ENCODE measurements at places on chromosomes 7 and 10.
A peak's percentile ranks its signal among the peaks of the same experiment; 100 is the strongest.

GRCh38 chr10:50516171-50516570, 107.6 kb downstream of the SGMS1 start:
- no peaks in the 10 kb centered on the region for H3K27me3 ChIP-seq
- no peak overlapping the region for H3K27ac ChIP-seq
- no peaks in the 10 kb centered on the region for H3K4me1 ChIP-seq
- H3K36me3 ChIP-seq: no peaks in the 10 kb centered on the region
- no peak for DNase-seq

DNA sequence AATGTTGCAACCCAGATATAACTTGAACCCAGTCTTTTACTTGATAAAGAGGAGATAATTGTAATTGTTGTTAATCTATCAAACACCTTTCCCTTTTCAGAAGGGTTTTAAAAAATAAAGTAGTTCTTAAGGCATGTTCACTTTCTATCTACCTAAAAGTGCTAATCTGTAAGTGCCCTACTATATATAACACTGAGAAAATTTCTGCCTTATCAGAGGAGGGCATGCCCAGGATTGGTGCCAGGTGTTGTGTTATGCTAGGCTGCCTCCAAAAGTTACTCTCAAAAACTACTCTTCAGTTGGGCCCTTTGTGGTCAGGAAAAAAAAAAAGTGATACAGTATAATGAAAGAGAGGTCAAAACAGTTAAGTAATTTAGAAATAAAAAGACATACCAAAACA, 36.3 kb downstream of the SMNDC1 start:
- H3K27me3 ChIP-seq: no peaks in the 10 kb centered on the region
- H3K27ac ChIP-seq: peak overlapping the region; percentile 71
- DNase-seq: no peak
- no peaks in the 10 kb centered on the region for H3K36me3 ChIP-seq
- H3K4me3 ChIP-seq: no peak overlapping the region
- H3K4me1 ChIP-seq: peaks cover 7% of the 10 kb centered on the region

- no peak overlapping the region for H3K27ac ChIP-seq
- H3K36me3 ChIP-seq: no peaks in the 10 kb centered on the region
- no peaks in the 10 kb centered on the region for H3K27me3 ChIP-seq
- DNase-seq: no peak
Observed at GRCh38 chr10:13331646-13332045, 16.4 kb downstream of the SEPHS1 start.

GRCh38 chr10:130066743-130067142, 43.9 kb downstream of the C10orf143 start:
- H3K4me1 ChIP-seq: no peaks in the 10 kb centered on the region
- DNase-seq: no peak
- no peaks in the 10 kb centered on the region for H3K27me3 ChIP-seq
- H3K4me3 ChIP-seq: no peak overlapping the region
- no peak overlapping the region for H3K27ac ChIP-seq

GRCh38 chr7:126065766-126066165, 1136.1 kb upstream of the POT1 start:
- H3K27ac ChIP-seq: no peak overlapping the region
- no peak for DNase-seq
- no peaks in the 10 kb centered on the region for H3K27me3 ChIP-seq
- H3K36me3 ChIP-seq: no peaks in the 10 kb centered on the region

DNA sequence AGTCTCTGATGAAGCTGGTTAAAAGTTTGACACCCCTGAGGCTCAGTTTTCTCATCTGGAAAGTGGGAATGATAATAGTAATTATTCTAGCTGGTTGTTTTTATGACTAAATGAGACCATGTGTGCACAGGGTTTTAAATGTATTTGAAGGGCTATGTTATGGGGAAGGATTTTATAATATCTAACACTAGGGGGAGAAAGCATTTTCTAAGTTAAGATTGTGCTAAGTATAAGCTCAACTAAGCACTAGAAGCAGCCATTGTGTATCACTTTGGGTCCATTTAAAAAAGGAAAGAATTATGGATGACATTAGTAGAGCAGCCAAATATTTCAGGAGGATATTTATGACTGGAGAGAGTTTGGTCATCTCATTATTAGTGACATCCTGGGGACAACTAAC, 49.5 kb upstream of the CREB5 start:
- no peaks in the 10 kb centered on the region for H3K36me3 ChIP-seq
- H3K27ac ChIP-seq: no peak overlapping the region
- no peaks in the 10 kb centered on the region for H3K27me3 ChIP-seq
- DNase-seq: no peak
- H3K4me3 ChIP-seq: no peak overlapping the region
- H3K4me1 ChIP-seq: no peaks in the 10 kb centered on the region

DNA sequence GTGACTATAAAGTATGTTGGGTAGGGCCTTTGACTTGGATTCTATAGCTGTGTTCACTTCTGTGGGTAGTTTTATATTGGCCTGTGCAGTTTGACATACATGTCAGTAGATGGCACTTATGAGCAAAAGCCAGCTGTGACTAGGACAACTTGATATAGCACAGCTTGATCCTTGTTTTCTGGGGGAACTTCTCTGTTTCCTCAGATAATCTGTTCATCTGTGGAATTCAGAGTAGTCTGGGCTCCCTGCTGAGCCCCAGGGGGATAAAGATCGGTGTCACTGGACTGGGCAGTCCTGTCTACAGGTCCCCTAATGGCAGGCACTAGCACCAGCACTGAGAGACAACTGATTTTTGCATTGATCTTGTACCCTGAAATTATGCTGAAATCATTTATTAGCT, 25.4 kb downstream of the CYP2C9 start:
- H3K27me3 ChIP-seq: no peaks in the 10 kb centered on the region
- no peak for DNase-seq
- H3K4me3 ChIP-seq: no peak overlapping the region
- H3K36me3 ChIP-seq: no peaks in the 10 kb centered on the region

GRCh38 chr10:58158806-58159205, 108.9 kb downstream of the IPMK start:
- H3K36me3 ChIP-seq: no peaks in the 10 kb centered on the region
- no peaks in the 10 kb centered on the region for H3K27me3 ChIP-seq
- H3K4me1 ChIP-seq: no peaks in the 10 kb centered on the region

GRCh38 chr7:67855322-67855721, 858.7 kb downstream of the TYW1 start:
- H3K27ac ChIP-seq: no peak overlapping the region
- H3K4me1 ChIP-seq: no peaks in the 10 kb centered on the region
- DNase-seq: no peak
- no peaks in the 10 kb centered on the region for H3K27me3 ChIP-seq
- H3K36me3 ChIP-seq: no peaks in the 10 kb centered on the region

DNA sequence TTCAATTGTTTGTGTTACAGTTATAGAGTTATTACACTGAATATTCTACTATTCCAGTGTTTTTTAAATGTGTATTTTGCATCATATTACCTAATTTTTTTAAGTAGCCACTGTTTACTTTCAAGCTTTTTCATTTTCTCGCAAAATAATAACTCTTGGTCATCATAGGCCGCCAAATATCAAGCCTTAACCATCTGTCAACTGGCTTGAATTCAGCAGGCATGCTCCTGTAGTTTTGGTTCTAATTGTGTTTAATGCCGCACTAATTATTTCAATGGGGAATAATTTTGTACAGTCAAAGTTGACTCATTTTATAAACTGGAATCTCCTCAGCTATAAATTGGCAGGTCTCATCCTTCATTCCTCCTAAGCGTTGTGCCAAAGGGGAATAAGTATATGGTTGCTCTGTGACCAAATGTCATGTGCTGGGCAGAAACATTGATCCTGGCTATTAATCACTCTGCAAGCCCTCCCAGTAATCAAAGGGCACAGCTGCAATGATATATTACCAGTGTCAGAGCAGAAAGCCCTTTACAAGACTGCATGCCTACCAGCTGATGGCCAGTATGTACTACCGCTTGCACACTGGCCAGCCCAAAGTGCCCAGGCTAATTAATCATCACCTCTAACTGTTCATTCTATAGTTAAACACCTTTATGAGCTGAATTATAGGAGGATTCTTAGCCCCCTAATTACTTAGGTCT, 74.8 kb downstream of the SKAP2 start:
- no peaks in the 10 kb centered on the region for H3K27me3 ChIP-seq
- no peaks in the 10 kb centered on the region for H3K36me3 ChIP-seq
- no peak overlapping the region for H3K27ac ChIP-seq
- no peaks in the 10 kb centered on the region for H3K4me1 ChIP-seq
- DNase-seq: no peak

GRCh38 chr10:13404305-13404759, 56.2 kb upstream of the SEPHS1 start:
- H3K36me3 ChIP-seq: no peaks in the 10 kb centered on the region
- H3K4me1 ChIP-seq: no peaks in the 10 kb centered on the region
- no peak overlapping the region for H3K4me3 ChIP-seq
- H3K27ac ChIP-seq: no peak overlapping the region
- H3K27me3 ChIP-seq: no peaks in the 10 kb centered on the region
- no peak for DNase-seq

DNA sequence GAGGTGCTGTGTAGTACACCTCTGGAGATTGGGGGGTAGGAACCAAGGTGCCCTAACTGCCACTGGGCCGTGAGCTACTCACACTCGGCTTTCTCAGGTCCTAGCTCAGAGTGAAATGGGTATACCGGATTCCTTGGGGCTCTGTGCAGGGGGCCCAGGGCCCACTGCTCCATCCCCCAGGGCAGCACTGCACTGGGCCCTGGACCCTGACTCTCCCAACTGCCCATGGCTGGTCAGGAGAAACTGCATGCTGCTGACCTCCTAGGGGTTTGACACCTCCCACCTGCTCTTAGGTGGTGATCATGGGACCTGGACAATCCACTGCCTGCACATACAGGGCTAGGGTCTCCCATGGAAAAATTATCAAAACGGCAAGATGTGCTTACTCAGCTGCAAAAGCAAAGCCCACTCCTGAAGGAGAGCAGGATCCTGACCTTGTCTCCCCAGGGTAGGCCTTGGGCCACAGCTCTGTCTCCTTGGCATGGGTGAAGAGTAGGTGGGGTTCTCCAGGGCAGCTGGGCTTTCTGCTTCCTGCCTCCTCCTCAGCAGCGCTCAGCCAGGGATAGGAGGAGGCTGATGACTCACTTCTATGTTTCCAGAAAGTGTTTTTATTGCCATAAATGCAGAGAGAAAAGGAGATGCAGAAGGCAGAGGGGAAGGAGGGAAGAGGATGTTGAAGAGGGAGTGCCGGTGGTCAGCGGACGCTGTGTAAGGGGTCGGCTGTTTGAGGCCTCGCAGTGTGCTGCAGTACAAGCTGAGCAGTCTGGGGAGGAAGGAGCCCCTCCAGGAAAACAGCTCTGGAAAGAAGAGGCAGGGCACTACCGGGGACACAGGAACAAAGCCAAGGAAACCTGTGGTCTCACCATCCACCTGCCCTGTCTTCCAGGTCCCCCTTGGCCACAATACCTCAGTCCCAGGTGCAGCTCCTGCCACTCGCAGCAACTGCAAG, 107.8 kb downstream of the ARHGAP22 start:
- H3K4me1 ChIP-seq: no peaks in the 10 kb centered on the region
- H3K4me3 ChIP-seq: no peak overlapping the region
- no peak for DNase-seq

- no peaks in the 10 kb centered on the region for H3K36me3 ChIP-seq
- no peak for DNase-seq
- no peaks in the 10 kb centered on the region for H3K27me3 ChIP-seq
Observed at GRCh38 chr10:92813979-92814378, 34.3 kb upstream of the EXOC6 start.

GRCh38 chr7:131325179-131325840, 2.4 kb upstream of the MKLN1 start:
- no peak for DNase-seq
- H3K36me3 ChIP-seq: no peaks in the 10 kb centered on the region
- no peak overlapping the region for H3K4me3 ChIP-seq
- no peaks in the 10 kb centered on the region for H3K27me3 ChIP-seq
- peak overlapping the region; percentile 96 for H3K27ac ChIP-seq
- no peaks in the 10 kb centered on the region for H3K4me1 ChIP-seq

DNA sequence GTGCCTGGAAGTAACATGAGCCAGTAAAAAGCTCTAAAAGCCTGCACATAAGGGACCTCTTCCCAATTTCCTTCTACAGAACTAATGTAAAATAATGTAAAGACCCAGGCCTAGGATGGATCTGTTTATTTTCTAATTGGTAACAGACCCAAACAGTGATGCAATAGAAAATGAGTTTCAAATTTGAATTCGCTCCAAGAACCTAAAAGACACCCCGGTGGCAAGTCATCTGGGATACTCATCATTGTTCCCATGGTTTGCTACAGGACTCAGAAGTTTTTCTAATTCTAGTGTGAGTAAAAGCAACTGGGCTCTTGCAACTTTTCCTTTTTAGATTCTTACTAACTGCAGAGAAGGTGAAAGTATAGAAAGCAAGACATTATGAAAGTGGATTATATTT, 271.3 kb upstream of the CACNA2D1 start:
- no peak overlapping the region for H3K27ac ChIP-seq
- H3K27me3 ChIP-seq: no peaks in the 10 kb centered on the region
- H3K4me1 ChIP-seq: no peaks in the 10 kb centered on the region
- H3K36me3 ChIP-seq: no peaks in the 10 kb centered on the region

DNA sequence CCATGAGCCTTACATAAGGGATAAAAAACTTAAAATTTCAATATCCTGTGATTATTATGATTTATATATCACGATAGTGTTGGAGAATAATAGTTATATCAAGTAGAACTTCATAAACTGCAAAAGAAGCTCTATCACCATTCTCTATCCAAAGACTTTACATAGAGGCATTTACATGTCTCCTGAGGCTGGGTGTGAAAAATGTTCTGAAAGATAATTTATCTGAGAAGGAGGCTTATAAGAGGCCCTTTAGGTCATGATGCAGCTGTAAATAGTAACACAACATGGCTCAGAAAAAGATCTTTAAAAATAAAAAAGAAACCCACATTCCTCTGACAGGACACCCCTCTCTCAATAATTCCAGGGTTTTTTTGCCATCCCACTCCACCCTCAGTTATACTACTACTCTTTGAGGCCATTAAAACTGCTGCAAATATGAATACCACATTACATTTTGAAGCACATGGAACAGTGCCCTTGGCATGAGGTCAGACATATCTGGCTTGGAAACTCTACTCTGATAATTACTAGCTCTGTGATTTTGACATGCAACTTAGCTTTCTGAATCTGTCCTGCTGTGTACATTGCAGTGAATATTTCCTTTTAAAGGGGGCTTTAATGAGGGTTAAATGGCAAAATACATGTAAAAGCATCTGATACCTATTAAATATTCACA, 55.5 kb downstream of the SLC16A12 start:
- H3K4me3 ChIP-seq: no peak overlapping the region
- H3K36me3 ChIP-seq: no peaks in the 10 kb centered on the region
- peaks cover 10% of the 10 kb centered on the region for H3K4me1 ChIP-seq
- no peak for DNase-seq
- no peaks in the 10 kb centered on the region for H3K27me3 ChIP-seq

DNA sequence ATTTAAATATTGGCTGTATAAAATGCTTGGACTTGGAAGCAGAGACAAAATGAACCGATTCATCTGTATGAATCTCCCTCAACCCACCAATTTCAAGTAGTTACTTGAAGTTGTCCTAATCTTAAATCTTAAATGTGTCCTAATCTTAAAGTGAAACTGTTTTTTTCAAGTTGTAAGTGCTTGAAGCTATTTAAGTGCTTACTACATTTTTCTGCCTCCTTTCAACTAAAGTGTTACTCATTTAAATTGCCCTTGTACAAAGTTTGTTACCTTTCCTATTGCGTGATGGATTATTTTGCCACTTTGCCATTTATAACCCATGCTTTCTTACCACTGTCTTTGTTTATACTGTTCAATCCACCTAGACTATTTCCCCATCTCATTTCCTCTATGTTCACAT, 2.8 kb downstream of the BCAP29 start:
- H3K27ac ChIP-seq: no peak overlapping the region
- H3K27me3 ChIP-seq: no peaks in the 10 kb centered on the region
- no peak for DNase-seq
- H3K4me1 ChIP-seq: no peaks in the 10 kb centered on the region
- no peaks in the 10 kb centered on the region for H3K36me3 ChIP-seq

Data from uterus (tissue), 4 donors.